ENCODE measurements at places on chromosomes 2 and 18.

GRCh38 chr2:201262718-201263117, 2.4 kb downstream of the CASP8 start:
- DNase-seq, result no peak

GRCh38 chr2:158154596-158154995, 52.9 kb downstream of the UPP2 start:
- DNase-seq, result no peak

DNA sequence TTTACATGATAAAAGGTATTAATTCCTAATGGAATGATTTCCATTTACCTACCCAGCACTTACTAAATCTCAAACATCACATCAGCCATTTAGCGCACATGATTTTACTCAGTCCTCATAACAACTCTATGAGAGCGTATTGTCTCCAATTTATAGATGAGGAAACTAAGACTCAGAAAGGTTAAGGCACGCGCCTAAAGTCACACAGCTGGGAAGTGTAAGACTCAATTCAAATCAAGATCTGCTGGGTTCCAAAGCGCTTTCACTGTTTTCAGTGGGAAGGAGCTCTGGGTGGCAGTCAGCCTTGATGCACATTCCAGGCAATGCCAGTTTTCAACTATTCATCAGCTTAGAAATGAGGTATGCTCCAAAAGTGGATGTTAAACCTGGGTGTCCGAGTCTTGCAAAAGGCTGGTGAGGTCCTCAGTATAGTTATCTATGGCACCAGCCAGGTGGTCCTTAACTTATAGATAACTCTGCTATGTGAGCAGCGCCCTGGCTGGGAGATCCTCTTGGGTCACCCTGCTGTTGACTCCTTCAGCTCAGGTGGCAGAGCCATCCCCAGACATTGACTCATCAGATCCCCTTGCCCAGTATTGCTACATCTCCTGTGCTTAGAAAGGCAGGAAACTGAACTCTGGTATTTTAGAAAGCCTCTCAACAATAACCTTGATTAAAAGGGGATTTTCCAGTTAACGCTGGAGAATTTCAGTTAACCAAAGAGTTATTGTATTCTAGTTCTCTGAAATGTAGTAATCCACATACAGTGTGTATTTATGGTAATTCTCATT, 47.1 kb downstream of the SLC4A1AP start:
- DNase-seq, result no peak

DNA sequence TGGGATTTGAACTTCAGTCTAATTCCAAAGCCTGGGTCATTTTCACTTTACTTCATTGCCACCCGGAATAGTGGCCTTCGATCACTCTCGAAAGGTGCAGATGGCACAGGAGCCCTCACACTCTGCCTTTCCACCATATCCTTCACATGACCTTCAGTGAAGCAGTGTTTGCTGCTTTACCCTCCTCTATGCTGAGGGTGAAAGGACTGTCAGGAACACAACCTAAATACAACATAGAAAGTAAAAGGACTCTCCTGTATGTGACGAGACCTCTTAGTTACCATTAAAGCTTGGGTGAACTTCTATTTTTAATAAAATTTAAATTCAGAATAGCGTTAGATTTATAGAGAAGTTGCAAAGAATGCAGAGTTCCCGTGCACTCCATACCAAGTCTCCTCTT, 148.5 kb downstream of the TANC1 start:
- no peak for DNase-seq

- peak; percentile 60 for DNase-seq
Observed at GRCh38 chr2:714005-714741, 37.0 kb upstream of the TMEM18 start.

- DNase-seq, result no peak
Observed at GRCh38 chr2:217270485-217271121, 410.7 kb upstream of the TNP1 start.

- no peak for DNase-seq
Observed at GRCh38 chr2:108184419-108184818, 55.3 kb upstream of the SULT1C3 start.

DNA sequence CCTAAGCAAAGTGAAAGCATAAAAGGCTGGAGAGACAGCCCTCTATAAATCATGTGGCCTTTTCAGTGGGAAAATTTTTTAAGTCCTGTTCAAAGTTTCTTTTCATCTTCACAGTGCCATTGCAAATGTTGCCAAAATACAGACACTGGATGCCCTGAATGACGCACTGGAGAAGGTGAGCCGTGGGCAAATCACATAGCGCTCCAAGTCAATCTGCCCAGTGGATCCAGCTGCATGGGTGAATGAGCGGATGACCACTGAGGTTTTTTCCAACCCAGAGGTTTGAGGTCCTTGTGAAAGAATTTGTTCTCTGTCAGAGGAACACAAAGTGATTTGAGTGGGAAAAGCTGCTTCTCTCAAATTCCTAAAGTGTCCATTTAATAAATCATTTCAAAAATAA, 11.8 kb downstream of the DAPL1 start:
- no peak for DNase-seq

GRCh38 chr18:2244641-2245040, 326.7 kb downstream of the METTL4 start:
- DNase-seq, result no peak

- no peak for DNase-seq
Observed at GRCh38 chr18:12282442-12283039, 25.5 kb upstream of the TUBB6 start.

DNA sequence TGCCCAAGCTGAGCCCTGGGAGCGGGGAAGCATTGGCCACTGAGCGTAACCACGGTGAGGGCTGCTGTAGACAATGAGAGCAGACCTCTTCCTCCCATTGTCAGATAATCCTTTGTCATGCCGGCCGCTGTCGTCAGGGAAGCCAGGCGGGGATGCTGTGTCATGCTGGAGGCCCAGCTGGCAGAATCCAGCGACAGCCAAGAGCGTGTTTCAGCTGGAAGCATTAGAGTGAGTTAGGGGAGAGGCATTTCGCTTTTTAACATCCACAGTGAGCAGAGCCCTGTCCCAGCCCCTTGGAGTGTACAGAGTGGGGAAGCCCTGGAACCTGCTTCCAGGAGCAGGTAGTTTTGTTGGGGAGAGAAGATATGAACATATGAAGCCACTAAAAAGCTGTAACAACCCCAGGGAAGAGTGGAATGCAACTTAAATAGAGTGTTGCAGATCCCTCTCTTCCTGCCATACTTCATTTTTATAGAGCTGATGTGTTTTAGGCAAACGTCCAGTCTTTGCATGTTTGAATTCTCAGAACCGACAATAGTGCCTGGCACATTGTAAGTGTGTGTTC, 7.0 kb downstream of the CTIF start:
- peak; percentile 27 for DNase-seq

DNA sequence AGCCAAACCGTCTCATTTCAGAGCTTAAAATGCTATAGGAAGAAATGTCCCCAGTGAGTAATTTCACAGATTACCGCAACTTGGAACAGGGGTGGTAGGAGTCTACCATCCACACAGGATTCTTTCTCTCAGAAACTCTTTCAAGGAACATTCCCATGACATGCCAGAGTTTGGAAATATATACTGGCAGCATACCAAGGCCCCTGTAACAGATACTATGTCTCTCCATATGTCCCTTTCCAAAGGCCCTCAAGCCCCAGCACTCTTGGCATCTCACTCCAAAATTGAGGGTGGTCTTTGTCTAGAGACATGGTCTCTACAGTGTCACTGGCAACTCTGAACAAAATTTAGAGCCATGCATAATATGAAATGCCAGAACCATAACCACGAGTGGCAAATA, 11.0 kb downstream of the FIGLA start:
- no peak for DNase-seq

DNA sequence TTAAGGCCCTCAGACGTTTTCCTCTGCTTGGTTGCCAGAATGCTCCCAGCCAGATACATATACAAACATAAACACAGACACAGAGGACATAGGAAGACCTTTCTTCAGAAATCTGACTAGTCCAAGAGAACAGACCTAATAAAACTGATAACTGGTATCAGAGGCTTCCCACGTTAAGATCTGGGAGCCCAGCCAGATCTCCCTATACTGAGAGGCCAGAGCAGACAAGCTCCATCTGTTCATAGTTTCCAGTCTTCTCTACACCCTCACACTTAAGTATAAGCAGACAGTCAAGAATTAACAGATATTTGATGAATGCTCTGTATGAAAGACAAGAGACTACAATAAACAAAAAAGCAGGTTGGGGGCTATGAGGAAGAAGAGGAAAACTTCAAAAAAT, 240.5 kb upstream of the CHAC2 start:
- DNase-seq, result no peak
